ENCODE measurements at places on chromosomes 7 and 10.

DNA sequence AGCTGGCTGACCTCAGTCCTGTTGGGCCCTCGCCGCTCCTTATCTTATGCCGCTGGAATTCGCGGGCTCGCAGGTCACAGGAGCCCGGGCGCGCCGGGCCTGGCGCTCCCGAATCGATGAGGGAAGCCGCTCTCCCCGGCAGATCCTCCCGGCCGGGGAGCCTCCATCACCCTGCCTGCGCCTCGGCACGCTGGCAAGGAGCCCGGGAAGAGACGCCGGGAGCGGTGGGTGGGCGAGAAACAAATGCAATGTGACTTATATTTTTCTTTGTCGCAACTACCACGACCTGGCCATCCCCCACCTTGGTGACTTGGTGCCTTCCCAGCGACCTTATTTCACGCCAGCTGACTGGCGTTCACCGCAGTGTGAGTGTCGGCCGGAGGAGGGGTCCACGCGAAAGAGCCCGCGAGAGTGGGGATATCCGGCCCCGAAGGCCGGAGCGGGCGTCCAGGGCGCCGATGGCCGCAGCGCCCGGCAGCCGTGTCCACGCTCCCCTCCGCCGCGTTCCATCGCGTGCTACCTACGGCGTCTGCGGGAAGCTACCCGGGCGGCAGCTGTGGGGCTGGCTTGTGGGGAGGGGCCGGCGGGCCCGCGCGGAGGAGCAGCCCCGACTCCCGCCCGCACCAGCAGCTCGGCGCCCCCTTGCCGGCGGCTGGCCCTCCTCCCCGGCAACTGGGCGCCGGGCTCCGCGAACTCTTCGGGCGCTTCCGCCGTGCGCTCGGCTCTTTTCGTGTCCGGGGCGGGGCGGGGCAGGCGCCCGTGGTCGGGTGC is 494 bp upstream of the BMPR1A start:
- DNase-seq = peak; percentile 38

- no peak for DNase-seq
Measured at GRCh38 chr7:133746847-133747246, 380.3 kb upstream of the LRGUK start.

GRCh38 chr10:125264757-125265578 is 104.6 kb upstream of the CTBP2 start:
- DNase-seq = no peak

GRCh38 chr10:15740261-15740660 is 20.5 kb upstream of the ITGA8 start:
- no peak for DNase-seq

GRCh38 chr7:13016036-13016581 is 328.7 kb downstream of the ARL4A start:
- no peak for DNase-seq

Measured in hypothalamus (tissue), 51 donors.